ENCODE measurements at places on chromosomes 16 and 17.

DNA sequence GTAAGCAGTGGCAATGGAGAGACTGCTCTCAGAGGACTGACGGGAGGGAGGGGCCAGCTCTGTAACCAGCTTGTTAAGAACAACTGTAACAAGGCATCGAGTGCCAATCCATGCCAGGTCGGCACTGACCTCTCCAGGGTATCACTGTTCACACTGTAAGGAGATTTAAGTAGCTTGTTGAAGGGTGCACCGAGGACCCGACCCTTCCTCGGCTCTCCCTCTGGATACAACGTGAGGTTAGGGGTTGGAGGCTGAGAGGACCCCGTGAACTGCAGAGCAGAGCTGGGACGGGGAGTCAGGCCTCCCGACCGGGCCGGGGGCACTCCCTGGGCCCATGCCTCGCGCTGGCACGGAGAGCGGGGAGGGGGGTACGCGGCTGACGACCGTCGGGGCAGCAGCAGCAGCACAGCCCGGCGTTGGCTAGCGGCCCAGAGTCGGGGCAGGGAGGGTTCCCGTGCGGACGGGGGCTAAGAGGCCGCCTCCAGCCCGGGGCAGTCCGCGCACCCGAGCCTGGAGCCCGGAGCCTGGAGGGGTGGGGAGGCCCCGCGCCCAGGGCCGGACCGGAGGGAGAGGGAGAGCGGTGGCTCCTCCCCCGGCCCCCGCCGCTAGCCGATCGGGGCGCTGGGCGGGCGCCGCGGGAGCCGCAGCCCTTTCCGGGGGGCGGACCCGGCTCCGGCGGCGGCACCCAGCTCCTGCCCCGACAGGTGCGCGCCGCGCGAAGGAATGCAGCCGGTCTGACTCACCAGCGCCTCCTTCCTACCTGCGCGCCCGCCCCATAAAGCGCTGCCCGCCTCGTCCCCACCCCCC, at the start of gene ITGB4:
Gene ITGB4, plus strand, starts transcription at position 804 of the 807 bp plus-strand sequence. CDS start 3,245 bp downstream, outside the sequence.
- peaks cover 9% of the 10 kb centered on the region for H3K36me3 ChIP-seq
- peak within 1 kb of the TSS; percentile 86 for H3K4me3 ChIP-seq
- H3K27me3 ChIP-seq, result no peaks in the 10 kb centered on the region
- peak; percentile 47 for DNase-seq
- H3K4me1 ChIP-seq, result peaks cover 11% of the 10 kb centered on the region

DNA sequence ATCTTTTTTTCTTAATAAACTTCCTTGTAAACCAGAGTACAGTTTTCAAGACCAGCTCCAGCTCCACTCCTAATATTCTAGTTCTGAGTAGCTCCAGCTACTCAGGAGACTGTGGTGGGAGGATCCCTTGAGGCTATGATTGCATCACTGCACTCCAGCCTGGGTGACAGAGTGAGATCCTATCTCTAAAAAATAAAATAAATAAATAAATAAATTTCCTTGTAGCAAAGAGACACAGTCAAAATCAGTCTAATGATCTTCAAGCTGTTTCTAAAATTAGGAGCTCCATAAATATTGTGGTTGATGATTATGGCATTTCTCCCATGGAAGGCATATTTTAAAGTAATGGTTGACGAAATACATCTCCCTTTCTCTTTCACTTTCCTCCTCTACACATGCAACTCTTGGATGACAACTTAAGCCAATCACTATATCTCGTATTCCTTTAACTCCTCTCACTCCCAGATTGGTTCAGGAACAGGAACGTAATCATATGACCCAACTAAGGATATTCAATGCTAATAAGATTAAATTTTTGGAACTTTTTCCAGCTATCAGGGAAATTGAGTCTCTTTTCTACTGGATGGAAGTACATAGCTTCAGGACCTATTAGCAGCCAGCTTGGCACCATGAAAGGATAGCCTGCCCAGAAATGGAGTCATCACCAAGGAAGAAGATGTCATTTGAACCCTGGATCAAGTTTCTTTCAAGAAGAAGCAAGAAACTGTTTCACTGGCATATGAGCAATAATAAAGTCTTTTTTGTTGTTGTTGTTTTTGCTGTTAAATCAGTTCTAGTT, 42.1 kb upstream of the TAOK1 start:
- DNase-seq, result no peak
- H3K4me3 ChIP-seq, result no peak overlapping the region
- H3K27me3 ChIP-seq, result peaks cover 16% of the 10 kb centered on the region
- no peak overlapping the region for H3K27ac ChIP-seq
- H3K36me3 ChIP-seq, result no peaks in the 10 kb centered on the region

GRCh38 chr16:84482951-84483881, 21.2 kb downstream of the MEAK7 start:
- H3K4me1 ChIP-seq, result no peaks in the 10 kb centered on the region
- H3K27ac ChIP-seq, result no peak overlapping the region
- H3K36me3 ChIP-seq, result peaks cover 23% of the 10 kb centered on the region
- no peak overlapping the region for H3K4me3 ChIP-seq
- H3K27me3 ChIP-seq, result no peaks in the 10 kb centered on the region

GRCh38 chr17:75832652-75833400, 11.4 kb downstream of the UNC13D start:
- peaks cover 68% of the 10 kb centered on the region for H3K36me3 ChIP-seq
- H3K27ac ChIP-seq, result peak overlapping the region; percentile 91
- peak overlapping the region; percentile 86 for H3K4me3 ChIP-seq
- DNase-seq, result peak; percentile 25
- H3K27me3 ChIP-seq, result no peaks in the 10 kb centered on the region

DNA sequence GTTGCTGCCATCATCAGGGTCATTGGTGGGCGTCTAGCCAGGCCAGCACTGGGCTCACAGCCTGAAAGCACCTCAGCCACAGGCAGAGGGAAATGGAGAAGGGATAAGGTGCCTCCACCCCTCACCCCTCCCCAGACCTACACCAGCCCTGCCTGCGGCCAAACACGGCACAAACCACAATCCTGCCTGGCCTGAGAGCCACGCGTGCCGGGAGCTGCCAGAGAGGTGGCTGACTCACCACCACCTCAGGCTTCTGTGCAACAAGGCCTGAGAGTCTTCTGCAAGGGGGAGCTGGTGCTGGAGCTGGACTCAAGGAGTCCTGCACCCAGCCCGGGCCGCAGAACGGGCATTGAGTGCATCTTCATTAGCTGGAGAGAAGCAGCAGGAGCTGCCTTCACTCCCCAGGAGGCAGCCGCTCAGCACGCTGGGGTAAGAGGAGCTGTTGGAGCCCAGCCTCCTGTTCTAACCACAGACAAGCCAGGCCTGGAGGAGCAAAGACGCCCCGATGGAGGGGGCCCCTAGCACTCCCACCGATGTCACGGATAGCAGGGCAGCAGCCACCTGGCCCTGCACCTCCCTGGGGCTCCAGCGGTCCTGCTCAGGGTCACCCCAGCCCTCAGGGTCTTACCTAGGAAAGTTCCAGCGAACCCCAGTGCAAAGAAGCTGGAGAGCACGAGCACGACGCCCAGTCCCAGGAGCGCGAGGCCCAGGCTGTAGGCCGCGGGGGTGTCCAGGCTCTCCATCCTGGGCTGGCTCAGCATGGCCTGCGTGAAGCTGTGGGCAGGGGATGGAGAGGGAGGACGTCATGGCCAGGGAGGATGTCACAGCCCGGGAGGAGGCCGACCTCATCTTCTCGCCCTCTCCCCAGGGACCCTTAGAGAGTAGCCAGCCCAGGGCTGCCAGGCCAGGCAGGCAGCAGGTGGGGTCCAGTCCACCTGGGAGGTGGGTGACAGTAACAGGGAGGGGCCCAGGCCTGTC, 16.0 kb upstream of the RASD1 start:
- no peaks in the 10 kb centered on the region for H3K4me1 ChIP-seq
- no peaks in the 10 kb centered on the region for H3K27me3 ChIP-seq
- H3K4me3 ChIP-seq, result no peak overlapping the region
- no peaks in the 10 kb centered on the region for H3K36me3 ChIP-seq
- DNase-seq, result no peak
- peak overlapping the region; percentile 81 for H3K27ac ChIP-seq

GRCh38 chr16:65377195-65377594, 255.3 kb upstream of the CDH11 start:
- no peak overlapping the region for H3K27ac ChIP-seq
- no peaks in the 10 kb centered on the region for H3K27me3 ChIP-seq
- H3K4me3 ChIP-seq, result no peak overlapping the region
- H3K36me3 ChIP-seq, result no peaks in the 10 kb centered on the region
- H3K4me1 ChIP-seq, result no peaks in the 10 kb centered on the region

- H3K36me3 ChIP-seq, result peaks cover 3% of the 10 kb centered on the region
- peaks cover 19% of the 10 kb centered on the region for H3K4me1 ChIP-seq
- H3K27ac ChIP-seq, result peak overlapping the region; percentile 87
- peak overlapping the region; percentile 92 for H3K4me3 ChIP-seq
These were observed 1.1 kb downstream of the SLC12A4 start for GRCh38 chr16:67967183-67967957.

GRCh38 chr16:6279286-6279685, 1053.4 kb upstream of the RBFOX1 start:
- H3K4me1 ChIP-seq, result no peaks in the 10 kb centered on the region
- H3K36me3 ChIP-seq, result no peaks in the 10 kb centered on the region
- H3K27ac ChIP-seq, result no peak overlapping the region
- DNase-seq, result no peak
